ENCODE measurements at places on chromosomes 12 and 14.

DNA sequence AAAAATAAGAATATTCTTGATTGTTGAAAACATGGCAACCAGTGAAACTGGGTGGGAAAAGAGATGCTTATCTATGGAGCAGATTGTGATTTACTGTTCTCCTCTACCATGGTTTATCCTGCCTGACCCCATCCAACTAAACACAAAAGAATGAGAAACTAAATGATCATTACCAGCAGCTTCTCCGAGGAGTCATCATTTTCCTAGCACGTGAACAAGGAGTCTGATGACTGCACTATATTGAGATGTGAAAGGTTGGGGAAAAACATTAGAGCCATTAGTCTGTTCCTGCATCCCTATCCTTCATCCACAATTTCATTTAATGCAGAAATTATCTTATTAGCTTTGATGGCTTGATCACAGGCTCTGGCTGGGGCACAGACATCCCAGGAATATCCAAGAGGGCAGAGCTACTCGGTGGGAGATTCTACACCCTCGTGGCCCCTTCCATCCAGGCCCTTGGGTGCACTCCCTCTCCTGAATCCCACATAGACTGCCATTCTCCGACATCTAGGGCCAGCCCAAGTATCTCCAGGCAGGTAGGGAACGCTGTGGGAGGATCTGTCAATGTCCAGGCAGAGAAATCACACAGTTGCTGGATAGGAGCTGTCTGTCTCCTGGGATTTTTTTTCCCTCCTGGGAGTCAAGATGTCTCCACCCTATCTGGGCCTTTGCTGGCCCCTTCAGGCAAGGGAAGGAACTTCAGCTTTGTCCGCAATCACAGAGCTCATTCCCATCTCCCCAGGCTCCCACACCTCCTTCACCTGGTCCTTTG, 43.3 kb upstream of the DHRS4 start:
- DNase-seq: peak; percentile 72

- DNase-seq: no peak
Measured at GRCh38 chr12:96360550-96360949, 39.7 kb downstream of the CDK17 start.

GRCh38 chr14:54739514-54739913, 163.1 kb downstream of the GCH1 start:
- no peak for DNase-seq

DNA sequence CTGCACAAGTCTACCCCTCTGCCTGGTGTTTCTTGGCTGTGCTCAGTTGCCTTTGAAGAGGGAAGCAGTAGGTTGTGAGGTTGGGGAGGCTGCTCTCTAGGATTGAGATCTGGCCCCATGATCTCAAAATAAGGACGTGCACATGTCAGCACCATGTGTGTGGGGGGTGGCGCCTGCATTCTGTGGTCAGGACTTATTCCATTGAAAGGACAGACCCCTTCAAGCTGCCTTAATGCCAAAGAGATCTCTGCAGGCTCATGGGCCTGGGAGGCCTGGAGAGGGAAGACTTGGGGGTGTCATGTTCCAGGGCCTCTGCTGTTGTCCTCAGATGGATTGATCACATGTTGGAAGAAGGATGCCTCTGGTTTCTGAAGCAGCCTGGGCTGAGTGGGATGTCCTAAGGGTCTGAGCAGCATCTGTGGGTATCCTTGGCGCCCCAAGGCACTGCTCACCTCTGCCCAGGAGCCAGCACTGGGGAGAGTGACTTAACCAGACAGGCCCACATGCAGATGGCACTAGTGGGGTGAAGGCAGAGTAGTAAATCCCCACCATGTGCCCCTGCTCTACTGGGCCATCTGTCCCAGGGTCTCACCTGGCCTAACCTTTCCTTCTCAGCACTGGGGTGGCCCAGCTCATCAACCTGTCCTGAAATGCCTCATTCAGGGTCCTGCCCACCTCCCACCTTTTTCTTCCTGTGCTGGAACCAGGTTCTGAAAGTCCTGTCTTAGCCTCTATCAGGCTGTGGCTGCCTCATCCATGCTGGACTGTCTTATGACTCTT, 118.9 kb downstream of the ADGRD1 start:
- DNase-seq: no peak

DNA sequence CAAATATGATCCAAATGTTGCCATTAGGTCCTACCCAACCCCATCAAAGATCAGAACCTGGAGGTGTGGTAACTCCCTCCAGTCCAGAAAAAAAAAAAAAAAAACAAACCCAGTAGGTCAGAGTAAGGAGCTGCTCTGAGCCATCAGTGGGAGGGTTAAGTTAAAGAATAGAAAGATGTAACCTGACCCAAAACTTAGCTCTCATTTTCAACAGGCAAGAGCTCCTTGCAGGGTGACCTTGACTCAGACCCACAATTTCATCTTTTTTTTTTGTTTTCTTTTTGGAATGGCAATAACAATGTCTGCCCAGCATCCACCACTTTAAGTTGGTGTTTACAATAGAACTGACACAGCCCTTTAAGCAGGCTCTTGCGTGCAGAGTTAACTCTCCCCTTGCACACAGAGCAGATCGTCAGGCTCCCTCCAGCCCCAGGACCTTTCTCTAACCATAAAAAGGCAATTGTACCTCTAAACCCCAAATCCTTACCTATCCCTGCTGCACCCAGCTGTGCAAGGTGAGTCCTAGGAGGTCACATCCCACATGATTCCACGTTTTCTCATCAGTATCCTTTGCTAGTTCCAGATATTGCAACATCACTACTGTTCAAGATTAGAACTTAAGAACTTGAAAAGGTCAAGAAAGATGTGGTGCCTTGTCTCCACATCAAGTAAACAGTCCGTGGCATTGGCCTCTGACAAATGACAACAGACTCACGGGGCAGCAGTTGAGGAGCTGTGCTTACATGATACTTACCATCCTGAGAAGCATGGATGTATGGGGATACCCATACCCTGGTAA, 178.6 kb upstream of the EEA1 start:
- no peak for DNase-seq

DNA sequence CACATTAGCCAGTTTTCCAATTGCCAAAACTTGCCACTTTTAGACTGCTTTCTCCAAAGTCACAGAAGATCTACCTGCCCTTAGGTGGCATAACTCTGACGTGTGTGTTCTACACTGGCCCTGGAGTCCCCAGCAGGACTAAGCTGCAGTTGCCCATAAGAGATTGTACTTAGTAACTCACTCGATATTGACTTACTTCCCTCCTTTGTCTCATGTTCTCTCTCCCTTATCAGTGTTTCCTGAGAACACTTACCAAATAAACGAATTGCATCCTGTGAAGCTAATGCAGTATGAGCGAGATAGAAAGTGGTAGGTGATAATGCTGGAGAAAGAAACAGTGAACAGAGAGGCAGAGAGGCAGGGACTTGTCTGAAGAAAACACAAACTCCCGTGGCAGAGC, 117.2 kb downstream of the NUAK1 start:
- DNase-seq: no peak

GRCh38 chr12:71870416-71870815, 30.9 kb downstream of the TBC1D15 start:
- DNase-seq: peak; percentile 10

Data from GM20000 (cell line).